ENCODE measurements at places on chromosomes 2 and 18.

DNA sequence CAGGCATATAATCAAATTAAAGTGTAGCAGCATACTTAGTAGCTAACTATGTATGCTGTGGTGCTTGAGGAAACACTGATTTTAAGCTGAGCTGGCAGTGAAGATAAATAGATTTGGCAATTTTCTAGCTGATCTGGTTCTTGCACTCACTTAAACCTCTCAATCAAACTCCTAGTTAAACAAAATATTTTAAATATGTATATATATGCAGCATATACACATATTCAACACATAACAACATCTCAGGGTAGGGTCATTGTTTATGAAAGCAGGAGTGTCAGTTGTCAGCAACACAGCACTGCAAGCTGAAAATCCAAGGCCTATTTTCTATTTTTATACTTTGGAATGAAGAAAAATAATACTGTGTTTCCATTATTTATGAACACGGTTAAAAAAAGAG lies 10.4 kb upstream of the FSHR start:
- no peaks in the 10 kb centered on the region for H3K36me3 ChIP-seq
- no peaks in the 10 kb centered on the region for H3K27me3 ChIP-seq
- no peak for DNase-seq

DNA sequence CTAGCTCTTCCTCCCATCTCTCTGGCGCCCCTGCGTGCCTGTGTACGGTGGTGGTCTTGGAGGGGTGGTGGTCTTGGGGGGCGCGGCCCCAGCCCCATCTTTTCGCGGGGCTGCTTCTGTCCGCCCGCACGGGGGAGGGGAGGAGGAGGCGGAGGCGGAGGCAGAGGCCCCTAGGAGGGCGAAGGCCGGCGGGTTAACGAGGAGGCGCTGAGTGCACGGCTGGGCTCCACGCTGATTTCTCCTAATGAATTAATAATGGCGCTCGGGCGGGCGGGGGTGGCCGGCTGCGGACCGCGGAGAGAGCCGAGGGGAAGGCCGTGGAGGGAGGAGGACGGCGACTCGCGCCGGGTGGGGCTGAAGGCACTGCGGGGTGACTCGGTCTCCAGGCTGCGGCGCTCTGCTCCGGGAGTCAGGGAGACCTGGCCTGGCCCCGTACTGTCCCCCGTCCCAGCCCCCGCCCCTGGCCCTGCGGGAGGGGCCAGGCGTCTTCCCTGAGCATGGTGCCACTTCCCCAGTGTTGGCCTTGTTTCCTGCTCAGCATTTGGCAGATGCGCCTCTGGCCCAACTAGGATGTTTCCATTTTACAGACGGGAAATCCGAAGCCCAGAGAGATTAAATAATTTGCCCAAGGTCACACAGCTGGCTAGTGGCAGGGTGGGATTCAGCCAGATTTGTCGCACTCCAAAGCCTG lies 6.0 kb downstream of the GAREM2 start:
- no peaks in the 10 kb centered on the region for H3K36me3 ChIP-seq
- H3K27me3 ChIP-seq, result peaks cover 24% of the 10 kb centered on the region
- peak overlapping the region; percentile 74 for H3K4me3 ChIP-seq
- no peak overlapping the region for H3K27ac ChIP-seq
- no peak for DNase-seq

- peak overlapping the region; percentile 74 for H3K4me3 ChIP-seq
- peak overlapping the region; percentile 92 for H3K27ac ChIP-seq
- peaks cover 20% of the 10 kb centered on the region for H3K4me1 ChIP-seq
- H3K27me3 ChIP-seq, result no peaks in the 10 kb centered on the region
Observed at GRCh38 chr2:202479610-202480009, 103.5 kb downstream of the BMPR2 start.

DNA sequence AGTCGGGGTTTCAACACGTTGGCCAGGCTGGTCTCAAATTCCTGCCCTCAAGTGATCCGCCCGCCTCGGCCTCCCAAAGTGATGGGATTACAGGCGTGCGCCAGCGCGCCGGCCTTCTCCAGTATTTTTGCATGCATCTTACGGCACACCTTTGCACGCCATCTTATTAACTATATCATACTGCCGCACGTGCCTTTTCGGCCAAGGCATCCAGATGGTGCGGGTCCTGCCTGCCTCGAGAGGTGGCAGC lies 765 bp upstream of the ING5 start:
- peak overlapping the region; percentile 94 for H3K4me3 ChIP-seq
- H3K27ac ChIP-seq, result peak overlapping the region; percentile 79
- H3K27me3 ChIP-seq, result no peaks in the 10 kb centered on the region
- peaks cover 12% of the 10 kb centered on the region for H3K36me3 ChIP-seq
- DNase-seq, result no peak
- peaks cover 38% of the 10 kb centered on the region for H3K4me1 ChIP-seq
